ENCODE measurements at places on chromosomes 4 and X.

DNA sequence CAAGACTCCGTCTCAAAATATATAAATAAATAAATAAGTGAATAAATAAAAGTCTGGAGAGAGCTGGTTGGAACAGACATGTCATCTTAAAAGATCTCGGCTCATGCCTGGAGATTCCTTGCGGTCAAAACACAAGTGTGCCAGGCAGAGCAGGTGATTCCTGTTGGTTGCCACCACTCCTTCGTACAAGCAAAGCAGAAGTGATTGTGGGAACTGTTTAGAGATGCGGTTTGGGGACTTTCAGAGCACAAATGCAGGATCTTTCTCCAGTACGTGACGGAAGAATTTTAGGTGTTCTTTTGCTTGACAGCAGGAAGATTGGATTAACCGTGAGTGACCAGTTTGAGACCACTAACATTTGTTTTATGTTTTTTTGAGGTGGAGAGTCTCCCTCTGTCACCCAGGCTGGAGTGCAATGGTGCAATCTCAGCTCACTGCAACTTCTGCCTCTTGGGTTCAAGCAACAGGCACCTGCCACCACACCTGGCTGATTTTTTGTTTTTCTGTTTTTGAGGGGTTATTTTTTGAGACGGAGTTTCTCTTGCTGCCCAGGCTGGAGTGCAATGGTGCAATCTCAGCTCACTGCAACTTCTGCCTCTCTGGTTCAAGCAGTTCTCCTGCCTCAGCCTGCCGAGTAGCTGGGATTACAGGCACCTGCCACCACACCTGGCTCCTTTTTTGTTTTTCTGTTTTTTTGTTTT is 2.8 kb upstream of the CRLF2 start:
- DNase-seq, result no peak

DNA sequence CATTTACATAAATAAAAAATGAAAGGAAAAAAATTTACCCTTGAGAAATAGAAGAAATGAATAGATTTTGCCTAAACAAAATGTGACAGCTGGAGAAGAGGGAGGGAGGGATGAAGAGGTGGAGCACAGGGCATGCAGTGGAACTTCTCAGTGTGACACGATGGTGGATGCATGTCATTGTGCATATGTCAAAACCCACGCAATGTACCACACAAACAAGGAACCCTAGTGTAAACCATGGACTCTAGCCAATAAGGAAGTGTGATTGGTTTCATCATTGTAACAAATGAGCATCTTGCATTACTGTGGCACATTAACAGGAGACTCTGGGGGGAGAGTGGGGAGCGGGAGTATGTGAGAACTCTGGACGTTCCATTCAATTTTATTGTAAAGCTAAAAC is 58.6 kb downstream of the GATB start:
- no peak for DNase-seq

DNA sequence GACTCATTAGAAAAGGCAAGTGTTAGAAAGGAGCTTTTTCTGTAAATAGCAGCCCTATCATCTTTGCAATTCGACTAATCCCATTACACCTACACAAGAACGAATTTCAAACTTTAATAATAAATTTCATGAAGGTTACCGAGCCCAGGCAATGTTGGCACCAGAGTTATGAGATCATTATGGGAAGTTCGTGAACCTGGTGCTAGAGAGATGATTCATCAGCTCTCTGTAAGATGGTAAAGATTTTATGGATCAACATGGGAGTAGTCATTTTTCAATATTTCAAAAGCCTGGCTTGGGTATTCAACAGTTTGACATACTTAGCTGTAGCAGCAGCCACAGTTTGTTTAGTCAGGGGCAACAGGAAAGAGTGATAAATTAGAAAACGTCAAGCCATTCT is 35.8 kb downstream of the AMELX start:
- DNase-seq, result no peak

GRCh38 chr4:26936284-26937065 is 75.8 kb downstream of the STIM2 start:
- DNase-seq, result no peak

DNA sequence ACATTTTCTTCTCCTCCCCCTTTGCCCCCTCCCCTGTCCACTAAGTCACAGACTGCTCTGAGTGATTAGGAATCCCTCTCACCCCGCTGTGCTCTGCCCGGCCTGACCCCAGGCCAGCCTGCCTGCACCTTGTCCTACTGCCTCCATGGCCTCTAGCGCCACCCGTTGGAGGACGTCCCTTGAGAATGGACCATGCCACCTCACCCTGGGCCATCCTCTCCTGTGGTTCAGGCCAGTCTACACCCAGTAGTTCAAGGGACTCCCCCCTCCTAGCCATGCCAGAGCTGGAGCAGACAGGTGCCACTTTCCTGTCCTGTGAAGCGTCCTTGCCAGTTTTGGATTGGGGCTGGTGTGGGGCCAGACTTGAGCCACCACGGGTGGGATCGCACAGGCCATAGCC is 9.7 kb upstream of the IRAK1 start:
- DNase-seq, result no peak

DNA sequence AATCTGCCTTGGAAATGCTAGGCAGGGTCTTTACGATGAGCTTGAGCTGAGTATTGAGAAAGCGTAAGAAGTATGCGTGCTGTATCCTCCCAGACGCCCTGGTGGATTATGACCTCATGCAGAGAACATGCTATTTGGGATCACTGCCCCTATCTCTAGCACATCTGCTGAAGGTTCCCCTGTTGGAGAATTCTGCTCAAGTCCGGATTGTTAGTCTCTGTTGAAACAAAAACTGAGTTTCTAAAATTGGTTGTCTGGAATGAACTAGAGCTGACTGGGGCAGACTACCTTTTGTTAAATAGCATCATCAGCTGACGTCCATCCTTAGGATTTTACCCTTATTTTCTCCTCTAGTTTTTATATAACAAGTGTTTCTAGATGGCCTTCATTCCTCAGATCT is 7.5 kb downstream of the FHDC1 start:
- DNase-seq, result no peak

GRCh38 chr4:54014666-54015160 is 49.7 kb downstream of the CHIC2 start:
- DNase-seq, result no peak

DNA sequence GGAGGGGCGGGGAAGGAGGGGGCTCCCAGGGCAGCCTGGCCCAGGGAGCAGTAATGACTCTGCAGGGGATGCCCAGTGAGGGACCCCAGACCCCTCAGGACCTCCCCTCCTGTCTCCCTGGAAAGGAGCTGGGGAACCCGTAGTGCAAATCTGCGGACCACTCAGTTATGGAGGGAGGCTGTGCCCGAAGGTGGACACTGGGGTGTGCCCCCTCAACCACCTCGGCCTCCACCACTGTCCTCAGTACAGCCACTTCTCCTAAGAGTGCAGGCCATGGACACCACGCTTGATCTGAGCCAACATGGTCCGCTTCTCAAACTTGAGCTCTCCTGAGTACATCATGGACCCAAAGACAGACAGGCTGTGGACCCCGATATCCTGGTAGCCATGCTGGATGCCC is 378.2 kb upstream of the MAOA start:
- no peak for DNase-seq

DNA sequence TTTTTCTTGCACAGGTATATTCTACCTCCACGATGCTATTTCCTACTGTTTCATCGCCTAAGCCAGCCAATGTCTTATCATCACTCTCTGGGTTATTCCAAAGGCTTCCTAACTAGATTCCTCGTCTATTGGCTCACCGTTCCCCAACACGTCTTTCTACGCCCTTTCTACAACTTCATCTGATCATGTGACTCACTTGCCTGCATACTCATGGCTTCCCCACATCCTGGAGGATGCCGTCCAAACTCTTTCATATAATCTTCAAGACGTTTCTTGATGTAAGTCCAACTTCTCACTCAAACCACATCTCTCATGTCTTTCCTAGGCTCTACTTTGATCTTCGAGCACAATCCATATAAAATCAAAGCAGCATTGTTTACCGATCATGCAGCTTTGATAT is 322.0 kb upstream of the PPARGC1A start:
- DNase-seq, result no peak

- DNase-seq, result no peak
Measured at GRCh38 chrX:26909728-26910127, 553.4 kb downstream of the PPP4R3C start.

DNA sequence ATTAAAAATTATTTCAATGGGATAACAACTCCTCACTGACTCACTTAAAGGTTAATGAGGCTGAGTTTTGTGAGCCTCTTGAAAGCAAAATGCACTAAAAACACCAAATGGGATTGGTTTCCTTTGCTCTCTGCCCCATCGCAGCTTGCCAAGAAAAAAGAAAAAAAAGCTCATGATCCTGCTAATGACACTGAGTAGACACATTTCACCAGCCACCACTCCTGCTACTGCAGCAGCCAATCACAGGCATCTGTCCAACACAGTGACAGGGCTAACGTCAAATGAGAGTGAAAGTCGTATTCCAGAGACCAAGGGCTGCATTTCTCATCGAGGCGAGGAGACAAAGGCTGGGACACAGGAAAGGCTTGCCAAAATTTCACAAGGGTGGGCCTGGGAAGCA is 5.2 kb downstream of the APBB2 start:
- no peak for DNase-seq

- DNase-seq, result no peak
Measured at GRCh38 chrX:39581411-39581810, 516.3 kb downstream of the BCOR start.

DNA sequence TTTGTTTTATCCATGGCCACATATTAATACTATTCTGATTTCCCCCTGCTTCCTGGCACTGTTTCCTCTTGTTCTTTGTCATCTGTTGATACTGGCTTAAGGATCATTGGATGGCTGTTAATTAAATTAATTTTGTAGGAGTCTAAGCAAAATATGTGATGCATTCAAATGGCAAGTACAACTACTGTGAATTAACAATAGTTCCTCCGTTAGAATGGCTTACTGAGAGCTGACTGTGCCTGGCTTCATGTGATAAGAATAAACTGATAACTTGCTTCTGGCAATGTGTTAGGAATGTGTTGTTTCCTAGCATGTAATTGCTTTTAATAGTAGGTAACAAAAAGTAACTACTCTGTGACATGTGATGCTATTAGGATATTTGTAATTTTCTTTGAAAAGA is 98.5 kb downstream of the RPA4 start:
- no peak for DNase-seq

All from brain pericyte (primary cell).